Aorta (tissue), 5 donors: ENCODE measurements at places on chromosomes 7 and 10. TPM values are rescaled to one million over a fixed set of nuclear protein-coding genes. Genes with fewer than 3 reads are reported as not detected.
A peak's percentile ranks its signal among the peaks of the same experiment; 100 is the strongest.

Gene UPK3B
- total RNA-seq, result 1.6 TPM

Gene HOXA1
- total RNA-seq, result 1.6 TPM

Gene PRSS37
- not detected for total RNA-seq

GRCh38 chr10:27388761-27389399 lies 115.2 kb upstream of the RAB18 start:
- H3K36me3 ChIP-seq, result no peaks in the 10 kb centered on the region
- no peak for DNase-seq
- H3K4me1 ChIP-seq, result no peaks in the 10 kb centered on the region

DNA sequence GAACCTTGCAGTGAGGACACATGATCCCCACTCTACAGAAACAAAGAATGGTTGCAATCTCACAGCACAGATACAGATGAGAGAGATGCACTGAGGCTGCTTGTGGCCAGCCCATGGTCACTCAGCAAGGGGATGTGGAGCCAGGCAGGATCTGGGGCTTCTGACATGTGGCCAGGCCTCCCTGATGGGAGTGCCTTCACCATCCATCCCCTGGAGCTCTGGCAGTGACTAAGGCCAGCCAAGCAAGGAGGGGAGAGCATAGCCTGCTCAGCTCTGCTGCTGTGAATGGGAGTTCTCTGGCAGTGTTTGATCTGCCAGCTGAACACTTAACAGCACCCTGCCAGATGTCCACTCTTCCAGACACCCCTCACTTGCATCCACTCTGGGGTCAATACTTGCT lies 19.8 kb downstream of the C10orf71 start:
- no peak overlapping the region for H3K4me3 ChIP-seq
- DNase-seq, result no peak
- no peaks in the 10 kb centered on the region for H3K36me3 ChIP-seq

DNA sequence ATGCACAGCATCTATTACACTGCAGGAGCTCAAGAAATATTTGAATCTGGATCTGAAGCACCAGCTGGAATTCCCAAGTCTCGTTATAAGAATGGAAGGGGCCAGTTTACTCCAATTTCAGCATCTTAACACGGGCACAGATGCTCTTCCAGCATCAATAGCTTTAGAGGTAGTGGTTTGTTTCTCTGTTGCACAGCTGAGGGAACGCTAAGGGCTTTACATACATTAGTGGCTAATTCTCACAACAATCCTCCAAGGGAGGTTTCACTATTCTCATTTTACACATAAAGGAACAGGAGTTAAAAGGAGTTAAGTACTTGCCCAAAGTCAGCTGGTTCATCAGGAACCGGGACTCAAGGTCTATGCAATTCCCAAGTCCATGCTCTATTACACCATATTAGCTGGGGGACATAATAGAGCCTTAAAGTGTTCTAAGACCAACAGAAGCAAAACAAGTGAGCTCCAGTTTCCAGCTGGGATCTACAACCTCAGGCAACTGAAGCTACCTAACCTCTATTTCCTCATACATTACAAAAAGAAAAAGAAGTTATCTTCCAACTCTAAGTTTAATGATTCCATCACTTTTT lies 9.9 kb downstream of the XPNPEP1 start:
- H3K4me3 ChIP-seq, result no peak overlapping the region
- H3K27me3 ChIP-seq, result no peaks in the 10 kb centered on the region
- peak overlapping the region; percentile 95 for H3K27ac ChIP-seq

DNA sequence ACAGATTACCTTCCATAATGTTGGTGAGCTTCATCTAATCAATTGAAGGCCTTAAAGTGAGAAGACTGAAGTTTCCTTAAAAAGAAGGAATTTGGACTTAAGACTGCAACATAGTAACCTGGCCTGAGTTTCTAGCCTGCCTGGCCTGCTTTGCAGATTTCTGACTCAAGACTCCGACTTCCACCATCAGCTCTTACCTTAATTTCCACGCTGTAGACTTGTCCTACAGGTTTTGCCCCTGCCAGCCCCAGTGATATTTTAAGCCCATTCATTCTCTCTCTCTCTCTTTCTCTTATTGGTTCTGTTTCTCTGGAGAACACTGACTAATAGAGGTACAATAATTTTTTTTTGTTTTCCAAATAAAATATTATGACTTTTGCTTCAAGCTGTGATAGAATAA lies 862.3 kb upstream of the GHITM start:
- no peak for DNase-seq
- no peaks in the 10 kb centered on the region for H3K4me1 ChIP-seq
- H3K4me3 ChIP-seq, result no peak overlapping the region
- H3K27ac ChIP-seq, result no peak overlapping the region

DNA sequence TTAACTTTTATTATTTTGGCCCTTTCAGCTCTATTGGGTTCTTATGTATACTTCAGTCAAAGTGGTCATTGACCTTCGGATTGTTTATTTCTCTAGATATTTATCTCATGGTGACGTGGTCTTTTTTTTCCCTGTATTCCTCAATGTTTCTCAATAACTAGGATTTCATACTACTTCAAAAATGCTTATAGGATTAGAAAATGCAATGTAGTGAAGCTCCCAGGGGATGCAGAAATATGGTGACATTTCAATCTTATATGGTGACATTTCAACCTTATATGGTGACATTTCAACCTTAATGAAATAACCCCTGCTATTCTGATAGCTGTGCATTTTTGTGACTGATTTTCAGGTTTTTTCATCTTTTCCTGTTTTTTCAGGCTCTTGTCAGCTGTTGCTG lies 51.4 kb downstream of the CHRM2 start:
- no peak for DNase-seq
- no peaks in the 10 kb centered on the region for H3K4me1 ChIP-seq
- H3K27ac ChIP-seq, result no peak overlapping the region

- no peak overlapping the region for H3K4me3 ChIP-seq
- no peaks in the 10 kb centered on the region for H3K4me1 ChIP-seq
- no peak overlapping the region for H3K27ac ChIP-seq
Observed at GRCh38 chr10:29204070-29204800, 84.6 kb upstream of the LYZL1 start.
